ENCODE measurements at places on chromosomes 3 and 15. TPM values are rescaled to one million over a fixed set of nuclear protein-coding genes. Genes with fewer than 3 reads are reported as not detected.
A peak's percentile ranks its signal among the peaks of the same experiment; 100 is the strongest.

Gene RAD51
- polyA plus RNA-seq, result not detected

Gene IL16
- polyA plus RNA-seq, result 1.4 TPM

Gene ITGB5
- 115 TPM for polyA plus RNA-seq

Gene GPR176
- 2.9 TPM for polyA plus RNA-seq

Gene FOXB1
- polyA plus RNA-seq, result not detected

Gene THPO
- polyA plus RNA-seq, result 5.7 TPM

Gene BCL2A1
- polyA plus RNA-seq, result 0.67 TPM

Gene NRG4
- polyA plus RNA-seq, result 1.5 TPM

Gene TMEM40
- polyA plus RNA-seq, result 0.52 TPM

Gene MOBP
- not detected for polyA plus RNA-seq

Gene POLQ
- polyA plus RNA-seq, result not detected

Gene TLE3
- 10.3 TPM for polyA plus RNA-seq

Gene NAALADL2
- 2.0 TPM for polyA plus RNA-seq

Gene ZNF609
- 3.1 TPM for polyA plus RNA-seq

GRCh38 chr3:73177827-73178226, 116.4 kb downstream of the EBLN2 start:
- no peak for DNase-seq

- DNase-seq, result no peak
These were observed 56.6 kb upstream of the ZPLD1 start for GRCh38 chr3:102378216-102378615.

DNA sequence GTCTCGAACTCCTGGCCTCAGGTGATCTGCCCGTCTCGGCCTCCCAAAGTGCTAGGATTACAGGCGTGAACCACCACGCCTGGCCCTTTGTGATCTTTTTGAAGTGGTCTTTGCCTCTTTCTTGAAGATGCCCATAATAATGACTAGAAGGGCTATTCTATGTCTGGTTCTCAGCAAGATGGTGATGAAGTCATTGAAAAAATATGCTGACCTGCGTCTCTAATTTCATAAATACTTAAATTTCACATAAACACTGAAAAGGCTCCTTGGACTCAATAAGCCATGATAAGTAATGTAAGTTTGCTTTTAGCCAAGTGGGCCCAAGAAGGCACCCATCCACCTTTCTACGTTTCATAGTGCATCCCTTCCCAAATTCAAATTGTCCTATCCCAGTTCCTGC, 775 bp upstream of the MAPK6 start:
- DNase-seq, result no peak

GRCh38 chr3:55097441-55097840, 169.6 kb upstream of the LRTM1 start:
- DNase-seq, result no peak

DNA sequence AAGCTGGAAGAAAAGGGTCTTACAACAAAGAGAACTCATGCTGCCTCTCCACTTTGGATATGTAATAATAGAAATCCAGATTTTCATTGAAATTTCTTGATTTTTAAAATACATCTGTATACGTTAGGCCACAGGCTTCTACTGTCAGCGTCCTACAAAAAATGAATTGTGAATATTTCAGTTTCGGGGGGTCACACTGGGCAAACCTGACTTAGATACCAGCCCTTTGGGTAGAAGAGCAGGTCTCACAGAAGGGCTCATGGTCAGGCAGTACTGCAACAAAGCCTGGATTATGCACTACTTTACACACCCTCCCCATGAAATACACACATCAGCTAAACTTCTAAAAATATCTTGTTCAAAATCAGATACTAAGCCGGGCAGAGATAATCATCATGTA, 294.5 kb downstream of the FHIT start:
- no peak for DNase-seq

- DNase-seq, result no peak
These were observed 333.4 kb upstream of the THRB start for GRCh38 chr3:24828011-24828410.

- DNase-seq, result no peak
These were observed 8.5 kb upstream of the IREB2 start for GRCh38 chr15:78429477-78429876.

- DNase-seq, result peak; percentile 2
These were observed 660 bp upstream of the RTF1 start for GRCh38 chr15:41416128-41416741.

DNA sequence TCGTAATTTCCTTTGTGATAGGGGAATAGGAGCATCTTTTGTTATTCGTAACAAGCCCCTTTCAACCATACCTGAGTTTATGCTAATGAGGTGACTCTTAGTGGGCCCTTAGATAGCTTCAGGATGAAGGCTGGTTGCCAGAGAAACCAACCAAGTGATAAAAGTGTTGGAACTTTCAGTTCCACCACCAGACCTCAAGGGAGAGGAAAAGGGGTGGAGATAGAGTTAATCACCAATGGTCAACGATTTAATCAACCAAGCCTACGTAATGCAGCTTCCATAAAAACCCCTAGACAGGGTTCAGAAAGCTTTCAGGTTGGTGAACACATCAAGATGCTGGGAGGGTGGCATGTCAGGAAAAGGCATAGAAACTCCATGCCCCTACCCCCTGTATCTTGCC, 33.0 kb downstream of the HERC1 start:
- no peak for DNase-seq

- no peak for DNase-seq
These were observed 7.3 kb upstream of the HRH1 start for GRCh38 chr3:11146773-11147660.

DNA sequence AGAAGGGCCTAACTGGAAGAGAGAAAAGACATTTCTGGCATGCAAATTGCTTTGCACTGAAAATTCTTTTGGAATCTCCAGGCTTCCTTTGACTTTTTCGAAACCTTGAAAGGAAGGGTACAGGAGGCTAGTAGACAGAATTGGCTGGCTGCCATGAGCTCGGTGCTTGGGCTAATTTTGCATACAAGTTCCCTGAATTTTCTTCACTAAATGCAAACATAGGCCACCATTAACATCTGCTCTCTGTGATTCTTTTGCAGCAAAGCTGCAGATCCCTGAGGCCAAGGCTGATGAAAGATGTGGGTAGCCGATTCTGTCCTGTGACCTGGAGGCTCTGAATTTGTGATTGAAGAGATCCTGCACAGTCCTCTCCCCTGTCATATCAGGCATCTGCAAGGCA, 247.8 kb upstream of the MCTP2 start:
- peak; percentile 27 for DNase-seq

- DNase-seq, result no peak
These were observed 997.6 kb downstream of the MCTP2 start for GRCh38 chr15:95228856-95229555.

- DNase-seq, result peak; percentile 16
These were observed 94.7 kb downstream of the LRRC28 start for GRCh38 chr15:99345832-99346462.

DNA sequence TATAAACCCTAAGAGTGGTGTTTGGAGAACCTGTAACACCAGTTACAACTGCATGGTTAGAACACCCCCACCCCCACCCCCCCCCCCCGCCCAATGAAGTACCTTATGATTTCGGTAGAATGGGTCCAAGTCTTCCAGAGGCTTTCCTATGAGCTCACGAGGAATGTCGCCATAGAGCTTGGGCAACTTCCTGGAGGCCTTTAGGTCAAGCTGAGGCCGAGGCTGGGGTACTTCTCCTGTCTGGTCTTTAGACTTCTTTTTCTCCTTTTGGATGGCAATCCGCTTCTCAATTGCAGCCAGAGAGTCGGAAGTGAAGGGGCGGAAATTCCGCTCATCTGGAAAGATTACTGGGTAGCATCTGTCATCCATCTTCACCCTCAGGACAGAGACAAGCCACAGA, 101.8 kb downstream of the SCN11A start:
- DNase-seq, result no peak

DNA sequence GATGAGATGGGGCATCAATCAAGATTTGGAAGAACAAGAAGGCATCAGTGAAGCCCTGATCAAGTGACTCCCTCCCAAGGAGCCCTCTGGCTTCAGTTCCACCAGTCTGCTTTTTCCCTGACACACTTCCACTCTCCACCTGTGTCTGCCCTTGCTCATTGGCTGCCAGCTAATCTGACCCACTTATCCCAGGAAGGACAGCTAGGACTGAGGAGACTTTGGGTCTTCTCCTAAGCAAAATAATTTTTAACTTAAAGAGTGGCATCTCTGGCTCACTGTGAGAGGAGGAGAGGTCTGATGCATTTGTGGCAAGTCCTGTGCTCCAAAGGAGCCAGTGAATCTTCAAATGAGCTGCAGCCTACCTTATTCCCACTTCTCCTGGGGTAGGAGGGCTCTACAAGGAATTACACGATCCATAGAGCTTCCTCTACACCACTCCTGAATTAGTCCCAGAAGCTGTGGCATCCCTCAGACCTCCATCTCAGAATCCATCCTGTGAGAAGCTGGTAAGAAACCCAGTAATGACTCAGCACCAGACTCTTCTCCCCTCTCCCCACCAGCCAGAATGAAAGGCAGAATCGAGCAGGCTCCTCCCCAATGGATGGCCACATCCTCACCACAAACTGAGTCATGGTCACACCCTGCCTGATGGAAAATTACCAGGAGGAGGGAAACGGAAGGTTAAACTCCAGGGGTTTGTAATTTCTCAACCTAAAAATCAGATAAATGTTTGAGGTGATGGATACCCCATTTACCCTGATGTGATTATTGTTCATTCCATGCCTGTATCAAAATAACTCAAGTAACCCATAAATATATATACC, 6.3 kb upstream of the PKM start:
- DNase-seq, result no peak

- no peak for DNase-seq
These were observed 177.3 kb upstream of the DPH6 start for GRCh38 chr15:35723120-35723847.

GRCh38 chr15:41878355-41878699, 15.5 kb downstream of the SPTBN5 start:
- DNase-seq, result no peak

DNA sequence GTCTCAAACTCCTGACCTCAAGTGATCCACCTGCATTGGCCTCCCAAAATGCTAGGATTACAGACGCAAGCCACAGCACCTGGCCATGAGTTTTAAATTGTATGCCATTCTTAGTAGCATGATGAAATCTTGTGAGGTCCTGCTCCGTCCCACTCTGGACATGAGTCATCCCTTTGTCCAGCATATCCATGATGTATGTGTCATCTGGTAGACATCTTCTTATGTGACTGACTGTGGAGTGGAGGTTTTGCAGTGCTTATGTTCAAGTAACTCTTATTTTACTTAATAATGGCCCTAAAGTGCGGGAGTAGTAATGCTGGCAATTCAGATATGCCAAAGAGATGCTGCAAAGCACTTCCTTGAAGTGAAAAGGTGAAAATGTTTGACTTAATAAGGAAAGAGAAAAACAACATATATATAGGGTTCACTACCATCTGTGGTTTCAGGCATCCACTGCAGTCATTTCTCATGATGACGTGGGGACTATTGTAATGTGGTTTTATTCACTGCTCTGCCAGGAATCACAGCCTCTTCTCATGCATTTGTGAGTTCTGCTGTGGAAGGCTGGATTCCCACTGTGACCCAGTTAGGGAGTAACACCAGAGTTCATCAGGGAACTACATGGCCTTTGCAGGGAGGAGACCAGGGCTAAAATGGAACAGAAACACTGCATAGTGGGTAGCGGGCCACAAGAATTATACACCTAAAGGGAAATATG, 204.6 kb upstream of the STRIT1 start:
- no peak for DNase-seq

GRCh38 chr3:113607219-113607596, 74.9 kb downstream of the SIDT1 start:
- no peak for DNase-seq

GRCh38 chr3:49198611-49199230, 27.3 kb downstream of the KLHDC8B start:
- DNase-seq, result no peak

GRCh38 chr3:111594205-111594604, 941 bp downstream of the ZBED2 start:
- DNase-seq, result no peak

GRCh38 chr3:99506-99905, 97.1 kb upstream of the CHL1 start:
- no peak for DNase-seq

- no peak for DNase-seq
These were observed 17.9 kb upstream of the NRROS start for GRCh38 chr3:196621611-196622010.

GRCh38 chr3:18780959-18781358, 355.8 kb upstream of the SATB1 start:
- no peak for DNase-seq

DNA sequence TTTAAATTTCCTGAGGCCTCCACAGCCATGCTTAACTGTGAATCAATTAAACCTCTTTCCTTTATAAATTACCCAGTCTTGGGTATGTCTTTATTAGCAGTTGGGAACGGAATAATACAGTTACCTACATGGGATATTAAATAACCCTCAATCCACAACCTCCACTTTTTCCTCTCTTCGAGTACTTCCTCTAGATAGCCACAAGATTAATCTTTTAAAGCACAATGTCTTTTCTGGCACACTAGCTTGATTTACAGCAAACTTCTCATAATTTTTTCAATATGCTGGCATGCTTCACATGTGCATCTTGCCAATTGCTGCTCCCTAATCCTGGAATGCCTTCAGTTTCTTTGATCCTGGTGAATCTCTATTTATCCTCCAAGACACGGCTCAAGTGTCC, 92.2 kb downstream of the P2RY1 start:
- no peak for DNase-seq

DNA sequence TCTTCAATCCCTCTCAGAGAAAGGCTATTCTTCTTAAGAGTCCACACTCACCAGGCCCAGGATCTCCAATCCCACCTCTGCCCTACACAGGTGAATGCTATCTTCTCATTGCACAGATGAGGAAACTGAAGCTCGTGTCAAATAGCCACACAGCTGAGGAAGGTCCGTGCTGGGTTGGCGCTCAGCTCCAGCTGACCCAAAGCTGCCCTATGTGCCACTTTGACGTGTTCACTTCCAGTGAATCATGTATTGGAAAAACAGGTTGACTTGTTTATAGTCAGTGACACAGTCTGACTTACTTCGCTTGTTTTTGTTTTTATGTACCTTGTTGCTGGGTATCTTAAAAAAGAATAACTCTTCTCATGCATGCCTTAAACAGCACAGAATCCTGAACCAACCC, 32.4 kb upstream of the ALDH1A3 start:
- no peak for DNase-seq

GRCh38 chr3:169172535-169172934, 491.0 kb downstream of the MECOM start:
- DNase-seq, result no peak

All from kidney (tissue), 22 donors.